H1 (cell line): ENCODE measurements at places on chromosomes 7 and 10. TPM values are rescaled to one million over a fixed set of nuclear protein-coding genes. Genes with fewer than 3 reads are reported as not detected.

NRG3 gene
- total RNA-seq, result 4.3 and 5.0 TPM in 2 replicates

CCDC146 gene
- total RNA-seq, result 0.63 and 2.4 TPM in 2 replicates

IGF2BP3 gene
- 190 and 193 TPM in 2 replicates for total RNA-seq

SLC13A4 gene
- total RNA-seq, result 3.7 and 3.9 TPM in 2 replicates

TYW1 gene
- total RNA-seq, result 16.1 and 16.2 TPM in 2 replicates

DNA sequence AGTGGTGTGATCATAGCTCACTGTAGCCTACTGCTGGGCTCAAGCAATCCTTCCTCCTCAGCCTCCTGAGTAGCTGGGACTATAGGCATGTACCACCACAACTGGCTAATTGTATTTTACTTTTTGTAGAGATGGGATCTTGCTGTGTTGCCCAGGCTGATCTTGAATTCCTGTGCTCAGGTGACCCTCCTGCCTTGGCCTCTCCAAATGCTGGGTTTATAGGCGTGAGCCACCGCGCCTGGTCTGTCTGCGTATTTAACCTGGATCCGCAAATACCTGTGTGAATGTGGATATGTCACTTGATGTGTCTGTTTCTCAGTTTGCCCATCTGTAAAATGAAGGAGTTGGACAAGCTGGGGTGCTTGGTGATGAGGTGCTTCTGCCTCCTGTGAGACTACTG, 123.9 kb downstream of the BAMBI start:
- DNase-seq, result no peak

GRCh38 chr10:130466271-130466997, 330.2 kb downstream of the GLRX3 start:
- DNase-seq, result peak; percentile 7

- DNase-seq, result no peak
These were observed 29.9 kb upstream of the ZMIZ1 start for GRCh38 chr10:79038841-79039201.

GRCh38 chr7:159139202-159139601, 5.5 kb downstream of the VIPR2 start:
- no peak for DNase-seq

- no peak for DNase-seq
These were observed 44.7 kb downstream of the COL13A1 start for GRCh38 chr10:69846293-69846921.

DNA sequence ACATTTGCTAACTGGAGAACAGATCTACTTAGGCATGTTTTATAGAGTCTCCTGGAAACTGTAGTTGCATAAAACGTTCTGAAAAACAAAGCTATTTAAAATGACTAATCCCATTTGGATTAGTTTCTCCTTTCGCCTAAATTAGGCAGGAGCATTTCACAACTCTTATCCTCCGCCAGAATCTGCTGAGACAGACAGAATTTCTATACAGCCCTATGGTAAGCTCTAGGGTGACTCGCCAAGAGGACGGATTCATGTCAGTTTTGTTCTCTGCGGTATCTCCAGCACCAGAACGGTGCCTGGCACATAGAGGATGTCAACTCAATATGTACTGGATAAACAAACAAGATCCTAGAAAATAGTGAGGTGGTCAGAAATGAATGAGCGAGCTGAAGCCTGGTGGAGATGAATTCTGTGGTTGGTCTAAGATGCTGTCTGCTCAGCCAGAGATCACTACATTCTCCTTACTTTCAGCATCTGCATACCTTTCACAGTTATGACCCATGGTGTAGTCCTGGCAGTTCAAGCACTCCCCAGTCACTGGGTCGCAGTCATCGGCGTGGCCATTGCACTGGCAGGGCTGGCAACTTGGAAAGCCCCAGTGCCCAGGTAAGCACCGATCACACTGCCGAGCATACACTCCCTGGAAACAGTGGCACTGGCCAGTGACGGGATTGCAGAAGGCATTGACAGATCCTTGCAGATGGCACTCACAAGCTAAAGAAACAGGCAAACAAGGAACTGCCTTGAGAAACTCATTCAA, 44.0 kb downstream of the LAMB1 start:
- DNase-seq, result no peak

DNA sequence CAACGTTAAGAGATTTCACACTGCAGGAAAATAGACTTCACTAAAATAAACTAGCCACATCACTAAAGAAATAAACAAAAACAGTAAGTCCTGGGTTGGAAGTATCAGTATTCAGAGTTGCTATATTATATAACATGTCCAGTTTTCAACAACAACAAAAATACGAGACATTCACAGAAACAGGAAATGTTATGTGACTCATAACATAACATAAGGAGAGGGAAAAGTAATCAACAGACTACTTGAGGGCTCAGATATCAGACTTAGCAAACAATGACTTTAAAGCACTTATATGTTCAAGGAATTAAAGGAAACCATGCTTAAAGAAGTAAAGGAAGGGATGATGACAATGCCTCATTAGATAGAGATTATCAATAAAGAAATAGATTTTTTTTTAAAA, 73.5 kb upstream of the MKLN1 start:
- no peak for DNase-seq

DNA sequence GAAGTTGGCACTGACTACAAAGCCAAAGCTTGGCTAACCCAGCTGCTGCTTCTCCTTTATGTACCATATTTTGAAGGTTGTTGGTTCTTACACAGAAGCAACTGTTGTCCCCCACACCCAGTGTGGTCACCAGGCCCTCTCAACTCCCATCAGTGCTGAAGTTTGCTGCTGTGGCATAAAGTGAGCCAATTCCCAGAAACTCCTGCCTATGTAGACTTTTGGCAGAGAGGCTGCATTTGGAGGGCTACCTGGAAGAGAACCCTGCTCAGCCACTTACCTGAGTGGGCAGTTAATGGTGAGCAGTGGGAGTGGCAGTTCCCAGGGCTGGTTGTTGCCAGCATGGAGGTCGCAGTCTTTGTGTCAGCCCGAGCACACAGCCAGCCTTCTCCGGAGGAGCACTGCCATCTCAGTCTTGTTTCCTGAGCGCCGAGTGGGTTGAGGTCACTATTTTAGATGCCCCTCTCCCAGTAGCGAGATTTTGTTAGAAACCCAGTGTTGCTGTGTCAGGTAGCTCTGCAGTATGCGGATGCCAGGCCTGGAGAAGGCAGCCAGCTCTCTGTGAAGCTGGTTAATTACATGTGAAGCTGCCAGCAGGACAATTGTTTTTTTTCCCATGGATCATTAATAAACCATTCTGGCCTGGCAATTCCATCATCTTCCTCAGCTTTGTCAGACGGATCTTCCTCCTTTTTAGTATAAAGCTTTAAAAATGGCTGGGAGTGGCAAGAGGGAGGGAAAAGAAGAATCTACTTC, 24.5 kb downstream of the LRRC4 start:
- DNase-seq, result no peak

- peak; percentile 35 for DNase-seq
These were observed 15.5 kb downstream of the CYTH3 start for GRCh38 chr7:6256677-6257535.

DNA sequence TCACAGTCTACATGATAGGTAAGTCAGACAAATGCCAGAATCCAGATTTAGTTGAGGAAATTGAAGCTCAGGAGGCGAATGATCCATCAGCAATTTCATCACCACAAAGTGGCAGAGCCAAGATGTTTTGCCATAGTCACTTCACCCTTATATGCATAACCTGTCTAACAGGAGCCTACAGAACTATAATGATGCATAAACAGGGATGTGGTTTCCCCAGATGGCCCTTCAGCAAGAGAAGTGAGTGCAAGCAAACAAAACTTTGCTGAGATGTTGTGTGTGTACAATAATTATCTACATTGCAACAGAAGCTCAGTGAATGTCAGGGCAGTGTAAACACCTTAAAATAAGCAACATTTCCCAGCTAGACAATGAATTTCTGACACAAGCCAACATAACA, 28.6 kb downstream of the PON3 start:
- DNase-seq, result no peak

DNA sequence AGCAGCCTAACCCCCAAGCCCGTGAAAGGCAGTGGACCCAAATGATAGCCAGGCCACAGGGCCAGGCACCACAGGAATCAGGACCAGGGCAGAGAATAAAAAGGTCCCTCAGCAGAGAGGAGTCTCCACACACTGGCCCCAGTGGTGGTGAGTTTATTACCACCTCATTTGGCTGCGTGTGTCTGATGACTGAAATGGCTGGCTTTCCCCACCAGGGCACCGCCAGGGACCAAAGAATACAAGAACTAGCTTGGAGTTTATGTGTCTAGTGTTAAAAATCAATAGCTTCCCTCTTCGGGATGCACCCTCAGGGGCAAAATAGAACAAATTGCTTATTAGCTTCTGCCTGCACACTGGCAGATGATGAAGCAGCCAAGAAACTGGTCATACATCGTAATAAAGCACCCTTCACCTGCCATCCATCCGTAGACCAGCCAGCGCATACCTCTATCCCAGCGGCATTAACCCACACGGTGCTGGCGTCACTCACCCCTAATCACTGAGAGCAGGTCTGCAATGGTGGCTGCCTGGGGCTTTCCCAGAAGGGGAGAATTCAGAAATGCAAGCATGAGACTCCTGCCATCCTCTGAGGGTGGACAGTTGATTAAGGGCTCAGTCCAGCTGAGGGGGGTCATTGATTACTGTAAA, 223.7 kb upstream of the ZMIZ1 start:
- no peak for DNase-seq

- no peak for DNase-seq
These were observed 3.3 kb downstream of the SLIT1 start for GRCh38 chr10:97182288-97182990.

- DNase-seq, result no peak
These were observed 643.5 kb upstream of the POT1 start for GRCh38 chr7:125573126-125573525.
